ENCODE measurements at places on chromosomes 16 and 17. TPM values are rescaled to one million over a fixed set of nuclear protein-coding genes. Genes with fewer than 3 reads are reported as not detected.
A peak's percentile ranks its signal among the peaks of the same experiment; 100 is the strongest.

- no peak overlapping the region for H3K27ac ChIP-seq
- DNase-seq, result no peak
- H3K4me1 ChIP-seq, result peaks cover 32% of the 10 kb centered on the region
- no peak overlapping the region for H3K4me3 ChIP-seq
- no peaks in the 10 kb centered on the region for H3K27me3 ChIP-seq
- H3K36me3 ChIP-seq, result no peaks in the 10 kb centered on the region
Measured at GRCh38 chr17:17722081-17722905, 41.0 kb downstream of the RAI1 start.

- no peak overlapping the region for H3K27ac ChIP-seq
- H3K4me1 ChIP-seq, result no peaks in the 10 kb centered on the region
- no peak overlapping the region for H3K4me3 ChIP-seq
- no peak for DNase-seq
Measured at GRCh38 chr16:25868106-25868505, 176.3 kb downstream of the HS3ST4 start.

GRCh38 chr17:48600244-48601098 is 4.3 kb downstream of the HOXB6 start:
- H3K4me3 ChIP-seq, result no peak overlapping the region
- no peak overlapping the region for H3K27ac ChIP-seq
- H3K36me3 ChIP-seq, result no peaks in the 10 kb centered on the region
- no peaks in the 10 kb centered on the region for H3K27me3 ChIP-seq
- H3K4me1 ChIP-seq, result peaks cover 34% of the 10 kb centered on the region

GRCh38 chr16:89965447-89966225 is 17.1 kb downstream of the DEF8 start:
- H3K36me3 ChIP-seq, result peaks cover 15% of the 10 kb centered on the region
- no peaks in the 10 kb centered on the region for H3K27me3 ChIP-seq
- no peaks in the 10 kb centered on the region for H3K4me1 ChIP-seq
- H3K27ac ChIP-seq, result no peak overlapping the region

DNA sequence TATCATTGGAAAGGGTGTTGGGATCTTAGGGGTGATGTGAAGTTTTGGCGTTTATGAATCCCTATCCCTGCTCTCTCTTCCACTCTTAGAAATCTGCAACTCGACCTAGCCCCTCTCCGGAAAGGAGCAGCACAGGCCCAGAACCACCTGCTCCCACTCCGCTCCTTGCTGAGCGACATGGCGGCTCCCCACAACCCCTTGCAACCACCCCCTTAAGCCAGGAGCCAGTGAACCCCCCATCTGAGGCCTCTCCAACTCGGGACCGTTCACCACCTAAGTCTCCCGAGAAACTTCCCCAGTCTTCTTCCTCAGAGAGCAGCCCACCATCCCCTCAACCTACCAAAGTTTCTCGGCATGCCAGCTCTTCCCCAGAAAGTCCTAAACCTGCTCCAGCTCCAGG is 9.0 kb downstream of the SRRM2 start:
- H3K4me1 ChIP-seq, result no peaks in the 10 kb centered on the region
- no peak overlapping the region for H3K4me3 ChIP-seq
- no peak for DNase-seq
- no peak overlapping the region for H3K27ac ChIP-seq
- peaks cover 80% of the 10 kb centered on the region for H3K36me3 ChIP-seq
- H3K27me3 ChIP-seq, result no peaks in the 10 kb centered on the region

DNA sequence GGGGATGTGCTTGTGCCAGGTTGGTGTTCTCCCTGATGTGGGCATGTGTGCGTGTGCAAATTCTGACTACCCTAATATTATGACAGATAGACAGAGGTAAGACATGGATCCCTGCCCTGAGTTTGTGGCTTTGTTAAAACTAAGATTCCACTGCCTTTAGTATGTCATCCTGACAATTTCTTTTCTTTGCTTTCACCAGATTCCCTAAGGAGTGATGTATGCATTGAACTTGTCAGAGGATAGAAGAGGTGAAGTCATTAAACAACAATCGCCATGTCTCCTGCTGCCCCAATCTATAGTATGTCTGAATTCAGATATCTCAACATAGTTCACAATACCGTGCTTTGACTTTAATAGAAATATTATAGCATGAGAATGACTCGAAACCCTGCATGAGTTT is 137.1 kb upstream of the ELAC2 start:
- DNase-seq, result no peak
- H3K27ac ChIP-seq, result no peak overlapping the region
- H3K4me3 ChIP-seq, result no peak overlapping the region
- H3K27me3 ChIP-seq, result no peaks in the 10 kb centered on the region
- no peaks in the 10 kb centered on the region for H3K4me1 ChIP-seq
- H3K36me3 ChIP-seq, result no peaks in the 10 kb centered on the region

DNA sequence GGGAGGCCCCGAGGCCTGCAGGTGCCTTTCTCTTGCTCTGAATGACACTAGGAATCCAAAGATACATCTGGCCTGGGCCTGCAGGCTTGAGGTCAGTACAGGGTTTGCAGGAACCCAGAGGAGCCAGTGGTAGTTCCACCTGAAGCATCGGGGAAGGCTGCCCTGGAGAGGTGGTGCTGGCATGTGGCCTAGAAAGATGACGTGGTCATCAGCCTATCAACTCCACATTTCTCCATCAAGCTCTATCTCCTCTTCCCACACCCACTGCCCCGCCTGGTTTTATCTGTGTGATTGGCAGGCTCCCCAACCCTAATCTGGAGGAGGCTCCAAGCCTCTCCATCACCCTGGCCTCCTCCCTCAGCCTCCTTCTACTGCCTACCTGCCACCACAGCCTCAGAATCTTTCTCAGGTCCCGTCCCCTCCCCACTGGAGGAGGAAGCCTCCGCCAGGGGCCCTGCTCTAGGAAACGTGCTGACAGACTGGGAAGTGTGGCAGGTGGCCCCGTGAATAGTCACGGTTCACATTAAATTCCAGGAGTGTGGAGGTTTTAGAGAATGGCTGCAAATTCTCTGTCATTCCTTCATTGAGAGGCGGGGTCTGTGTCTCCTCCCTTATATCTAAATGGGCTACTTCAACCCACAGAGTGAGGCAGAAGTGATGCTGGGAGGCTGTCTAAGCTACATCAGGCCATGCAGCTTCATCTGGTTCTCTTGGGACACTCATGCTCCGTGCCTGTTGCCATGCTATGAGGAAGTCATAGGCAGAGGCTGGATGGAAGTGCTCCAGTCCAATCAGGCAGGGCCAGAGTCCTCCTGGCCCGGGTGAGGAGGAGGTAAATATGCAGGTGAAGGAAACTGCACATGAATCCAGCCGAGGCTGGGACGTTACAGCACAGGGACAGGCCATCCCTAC is 11.4 kb upstream of the MAP2K3 start:
- H3K4me3 ChIP-seq, result no peak overlapping the region
- no peak for DNase-seq
- no peak overlapping the region for H3K27ac ChIP-seq
- H3K36me3 ChIP-seq, result no peaks in the 10 kb centered on the region
- no peaks in the 10 kb centered on the region for H3K27me3 ChIP-seq

DNA sequence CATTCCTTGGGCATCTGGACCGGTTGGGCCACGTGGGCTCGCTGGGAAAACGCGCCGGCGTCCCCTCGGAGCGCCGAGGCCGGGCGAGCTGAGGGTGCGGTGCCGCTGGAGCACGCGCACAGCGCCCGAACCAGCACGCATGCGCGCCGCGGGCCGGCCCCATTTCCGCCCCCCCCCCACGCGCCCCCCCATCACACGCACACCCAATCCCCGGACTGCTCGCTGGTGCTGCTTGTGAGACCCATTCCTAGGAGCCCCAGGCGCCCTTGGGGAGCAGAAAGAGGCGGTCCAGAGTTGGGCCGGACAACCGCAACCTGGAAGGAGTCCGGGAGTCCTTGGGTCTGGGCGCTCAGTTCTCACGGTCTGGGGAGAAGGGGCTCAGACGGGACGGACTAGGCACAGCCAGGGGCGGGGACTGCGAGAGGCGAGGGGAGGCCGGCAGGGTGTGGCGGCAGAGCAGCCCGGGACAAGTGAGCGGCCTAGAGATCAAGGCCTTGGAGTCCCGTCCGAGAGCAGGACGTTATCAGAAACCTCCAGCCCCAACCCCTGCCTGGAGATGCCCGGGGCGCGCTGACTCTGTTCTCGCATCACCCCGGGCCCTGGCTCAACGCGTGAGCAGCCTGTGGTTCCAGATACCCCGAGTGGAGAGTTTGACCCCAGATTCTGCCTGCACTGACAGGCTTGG is 6.0 kb upstream of the CBX8 start:
- no peak overlapping the region for H3K4me3 ChIP-seq
- H3K27ac ChIP-seq, result no peak overlapping the region
- DNase-seq, result no peak

The SULT1A4 gene
- 8.8 TPM for total RNA-seq

GRCh38 chr17:13256545-13256944 is 238.7 kb upstream of the ELAC2 start:
- no peaks in the 10 kb centered on the region for H3K36me3 ChIP-seq
- H3K27ac ChIP-seq, result no peak overlapping the region
- no peaks in the 10 kb centered on the region for H3K4me1 ChIP-seq
- DNase-seq, result no peak

The RSL1D1 gene
- total RNA-seq, result 132 TPM

DNA sequence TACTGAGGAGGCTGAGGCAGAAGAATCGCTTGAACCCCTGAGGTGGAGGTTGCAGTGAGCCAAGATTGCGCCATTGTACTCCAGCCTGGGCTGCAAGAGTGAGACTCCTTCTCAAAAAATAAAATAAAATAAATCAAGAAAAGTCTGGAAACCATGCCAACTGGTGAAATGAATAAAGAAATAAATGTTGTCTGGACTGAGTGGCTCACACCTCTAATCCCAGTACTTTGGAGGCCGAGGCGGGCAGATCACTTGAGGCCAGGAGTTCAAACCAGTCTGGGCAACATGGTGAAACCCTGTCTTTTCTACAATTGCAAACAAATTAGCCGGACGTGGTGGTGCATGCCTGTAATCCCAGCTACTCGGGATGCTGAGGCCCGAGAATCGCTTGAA is 744 bp upstream of the LRRC37A3 start:
- peaks cover 2% of the 10 kb centered on the region for H3K4me1 ChIP-seq
- no peak for DNase-seq
- no peaks in the 10 kb centered on the region for H3K27me3 ChIP-seq
- no peak overlapping the region for H3K27ac ChIP-seq
- peak overlapping the region; percentile 60 for H3K4me3 ChIP-seq

GRCh38 chr17:40702271-40702670 is 1.3 kb downstream of the KRT24 start:
- no peak overlapping the region for H3K4me3 ChIP-seq
- no peak for DNase-seq
- H3K36me3 ChIP-seq, result no peaks in the 10 kb centered on the region
- H3K27ac ChIP-seq, result no peak overlapping the region
- H3K27me3 ChIP-seq, result peaks cover 3% of the 10 kb centered on the region
- H3K4me1 ChIP-seq, result peaks cover 1% of the 10 kb centered on the region
